ENCODE measurements at places on chromosomes 6 and 20. TPM values are rescaled to one million over a fixed set of nuclear protein-coding genes. Genes with fewer than 3 reads are reported as not detected.

DNA sequence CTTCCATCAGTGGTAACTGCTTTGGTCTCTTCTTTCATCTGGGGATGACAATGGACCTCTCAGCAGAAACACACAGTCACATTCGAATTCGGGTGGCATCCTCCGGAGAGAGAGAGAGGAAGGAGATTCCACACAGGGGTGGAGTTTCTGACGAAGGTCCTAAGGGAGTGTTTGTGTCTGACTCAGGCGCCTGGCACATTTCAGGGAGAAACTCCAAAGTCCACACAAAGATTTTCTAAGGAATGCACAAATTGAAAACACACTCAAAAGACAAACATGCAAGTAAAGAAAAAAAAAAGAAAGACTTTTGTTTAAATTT, 6.1 kb downstream of the EDN1 start:
- no peak for DNase-seq

- no peak for DNase-seq
These were observed 68.4 kb downstream of the RSPO3 start for GRCh38 chr6:127186889-127187288.

GRCh38 chr20:62142252-62143080, 728 bp downstream of the PSMA7 start:
- DNase-seq: peak; percentile 65

DNA sequence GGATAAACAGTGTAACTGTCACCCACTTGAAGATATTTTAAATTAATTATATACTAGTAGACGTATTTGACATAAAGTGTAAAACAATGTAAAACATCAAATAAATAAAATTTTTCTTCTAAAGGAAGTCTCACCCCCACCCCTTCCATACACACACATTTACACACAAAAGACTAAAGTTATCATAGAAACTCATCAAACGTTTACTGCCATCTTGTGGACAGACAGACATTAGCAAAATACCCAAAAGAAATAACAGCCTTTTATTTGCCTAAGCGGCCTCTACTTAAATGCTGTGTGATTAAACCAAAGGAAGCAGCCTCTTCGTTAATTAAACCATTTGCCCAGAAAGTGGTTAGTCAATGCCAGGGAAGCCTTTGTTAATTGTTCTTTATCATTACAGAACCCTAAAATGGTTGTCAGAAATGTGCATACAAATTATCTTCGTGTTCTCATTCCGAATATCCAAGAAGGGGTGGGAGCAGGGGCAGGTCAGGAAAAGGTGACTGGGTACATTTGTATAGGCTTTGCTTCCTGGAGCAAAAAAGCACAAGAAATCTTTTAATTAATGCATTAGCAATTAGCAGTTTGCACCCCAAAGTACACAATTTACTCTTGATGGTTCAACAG, 176.2 kb upstream of the SASH1 start:
- no peak for DNase-seq

DNA sequence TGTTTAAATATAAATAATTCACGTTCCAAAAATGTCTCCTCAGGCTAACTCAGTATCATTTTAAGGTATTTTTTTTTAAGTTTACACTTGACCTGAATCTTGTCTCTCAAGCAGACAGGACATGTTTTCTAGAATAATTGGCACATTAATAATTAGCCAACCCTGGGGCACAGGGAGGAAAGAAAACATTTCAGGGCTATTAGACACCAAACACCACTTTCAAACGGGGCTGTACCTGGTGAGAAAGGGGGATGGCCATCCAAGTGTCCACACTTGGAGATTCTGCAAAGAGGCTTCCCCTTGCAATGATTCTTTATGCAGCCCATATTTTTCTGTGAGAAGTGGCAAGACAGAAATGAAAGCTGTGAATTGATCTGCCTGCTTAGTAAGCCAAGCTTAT, 560.8 kb downstream of the CD109 start:
- DNase-seq: no peak

GRCh38 chr6:44561060-44561623, 173.6 kb downstream of the CDC5L start:
- DNase-seq: no peak

- DNase-seq: no peak
These were observed 1.4 kb upstream of the DDX43 start for GRCh38 chr6:73393278-73393677.

GRCh38 chr20:9025643-9026042, 43.2 kb upstream of the PLCB4 start:
- no peak for DNase-seq

DNA sequence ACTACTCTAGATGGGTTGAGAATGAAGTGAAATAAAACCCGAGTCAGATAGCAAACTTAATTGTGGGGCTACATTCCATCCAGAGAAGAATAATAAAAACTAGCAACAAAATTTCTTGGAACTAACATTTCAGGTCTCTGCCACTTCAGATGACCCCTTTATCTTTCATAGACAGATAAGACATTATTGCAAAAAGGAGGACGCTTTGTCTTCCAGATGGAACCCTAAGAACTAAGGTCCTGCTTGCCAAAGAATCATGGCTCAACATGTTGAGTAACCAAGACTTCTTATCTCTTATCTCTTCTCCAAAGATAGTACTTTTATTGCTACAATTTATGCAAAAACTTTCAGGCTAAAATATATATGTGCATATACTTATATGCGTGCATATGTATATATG, 221.1 kb upstream of the PREP start:
- no peak for DNase-seq

DNA sequence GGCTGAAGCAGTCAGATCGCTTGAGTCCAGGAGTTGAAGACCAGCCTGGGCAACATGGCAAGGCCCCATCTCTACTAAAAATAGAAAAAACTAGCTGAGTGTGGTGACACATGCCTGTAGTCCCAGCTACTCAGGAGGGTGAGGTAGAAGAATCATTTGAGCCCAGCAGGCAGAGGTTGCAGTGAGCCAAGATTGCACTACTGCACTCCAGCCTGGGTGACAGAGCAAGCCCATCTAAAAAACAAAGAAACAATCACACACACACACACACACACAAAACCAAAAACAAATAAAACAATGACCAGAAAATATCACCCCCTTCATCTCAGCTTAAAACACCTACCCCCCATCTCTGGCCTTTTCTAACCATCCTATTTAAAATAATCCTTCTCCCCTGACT, 68.0 kb downstream of the BTBD9 start:
- DNase-seq: no peak

GRCh38 chr6:13101409-13101808, 226.9 kb downstream of the TBC1D7 start:
- no peak for DNase-seq

Gene TENT5A
- total RNA-seq: 10.9 TPM

Gene PRR18
- 0.31 TPM for total RNA-seq

Gene HLA-C
- 125 TPM for total RNA-seq

Gene SYNE1
- 60.5 TPM for total RNA-seq

Gene USP49
- total RNA-seq: 12.0 TPM

Gene BICRAL
- total RNA-seq: 12.7 TPM

Data from mesothelial cell of epicardium (in vitro differentiated cells).